Panc1 (cell line): ENCODE measurements at places on chromosomes 3 and 15. TPM values are rescaled to one million over a fixed set of nuclear protein-coding genes. Genes with fewer than 3 reads are reported as not detected.

- H3K36me3 ChIP-seq = no peaks in the 10 kb centered on the region
- H3K27ac ChIP-seq = no peak overlapping the region
- no peak overlapping the region for H3K4me3 ChIP-seq
- no peak for DNase-seq
- no peaks in the 10 kb centered on the region; the same call in 1 of the 2 replicates for H3K27me3 ChIP-seq
These were observed 353.3 kb upstream of the SUCLG2 start for GRCh38 chr3:68007621-68008226.

The ANKRD63 gene
- 0.72 TPM for total RNA-seq

The NANOGP8 gene
- total RNA-seq = not detected

DNA sequence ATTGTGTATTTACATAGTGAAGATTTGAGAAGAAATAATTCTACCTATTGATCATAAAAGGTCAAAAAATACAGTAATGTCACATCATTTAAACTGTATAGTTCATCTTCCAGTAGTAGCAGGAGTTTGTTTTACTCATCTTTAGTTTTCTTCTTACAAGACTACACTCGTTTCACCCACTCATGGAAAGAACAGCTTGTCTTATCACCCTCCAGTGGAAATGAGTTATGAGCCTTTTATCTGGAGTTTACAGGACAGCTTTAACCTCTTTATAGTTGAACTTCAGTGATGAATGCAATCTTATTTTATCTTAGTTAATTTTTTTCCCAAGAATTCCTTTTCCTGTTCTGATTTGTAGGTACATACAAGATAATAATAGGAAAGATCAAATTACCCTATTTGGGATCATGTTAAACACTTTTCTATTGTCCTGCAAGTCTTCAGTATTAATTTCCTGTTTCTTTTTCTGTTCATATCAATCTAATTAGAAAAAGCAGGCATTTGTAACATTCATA is 36.8 kb downstream of the RBMS3 start:
- no peak overlapping the region for H3K4me3 ChIP-seq
- H3K4me1 ChIP-seq = no peaks in the 10 kb centered on the region
- H3K36me3 ChIP-seq = no peaks in the 10 kb centered on the region
- no peak for DNase-seq
- H3K27me3 ChIP-seq = no peaks in the 10 kb centered on the region
- H3K27ac ChIP-seq = no peak overlapping the region

GRCh38 chr15:41970456-41970855 is 1.9 kb downstream of the EHD4 start:
- no peaks in the 10 kb centered on the region; the same call in 1 of the 2 replicates for H3K36me3 ChIP-seq
- no peak for DNase-seq
- H3K4me1 ChIP-seq = peaks cover 29% of the 10 kb centered on the region; the same call in 1 of the 2 replicates
- peak overlapping the region; percentile 85 for H3K4me3 ChIP-seq
- no peaks in the 10 kb centered on the region for H3K27me3 ChIP-seq

The AGTR1 gene
- 0.28 TPM for total RNA-seq

- no peaks in the 10 kb centered on the region for H3K27me3 ChIP-seq
- 0 out of 2 replicates have a peak, but pooled peaks cover 2% of the 10 kb centered on the region for H3K4me1 ChIP-seq
- no peaks in the 10 kb centered on the region for H3K36me3 ChIP-seq
- H3K27ac ChIP-seq = no peak overlapping the region
- DNase-seq = no peak
These were observed 11.9 kb upstream of the LRRC15 start for GRCh38 chr3:194381460-194381875.

The SEMA5B gene
- 1.2 TPM for total RNA-seq

The ITIH4 gene
- total RNA-seq = 1.5 TPM

DNA sequence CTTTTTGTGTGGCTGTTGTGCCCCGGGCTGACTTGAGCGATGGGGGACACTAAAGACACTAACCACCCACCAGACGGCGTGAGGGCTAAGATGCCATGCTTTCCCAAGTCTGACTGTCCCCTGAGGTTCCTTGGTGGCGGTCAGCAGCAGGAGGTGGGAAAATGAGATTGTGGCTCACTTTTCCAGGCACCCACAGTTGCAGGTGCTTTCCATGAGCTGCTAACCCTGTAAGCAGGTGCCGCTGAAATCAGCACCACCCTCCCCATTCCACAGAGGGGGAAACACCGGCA is 17.7 kb downstream of the PRR23E start:
- no peak overlapping the region for H3K27ac ChIP-seq
- no peaks in the 10 kb centered on the region for H3K36me3 ChIP-seq
- no peak overlapping the region for H3K4me3 ChIP-seq
- H3K27me3 ChIP-seq = peaks cover 12% of the 10 kb centered on the region
- no peaks in the 10 kb centered on the region for H3K4me1 ChIP-seq

The LRTM1 gene
- total RNA-seq = not detected

GRCh38 chr15:71301958-71302621 is 186.8 kb downstream of the THSD4 start:
- no peaks in the 10 kb centered on the region; the same call in 1 of the 2 replicates for H3K36me3 ChIP-seq
- H3K4me1 ChIP-seq = peaks cover 2% of the 10 kb centered on the region; the same call in 1 of the 2 replicates
- H3K27ac ChIP-seq = peak overlapping the region; percentile 1; the same call in 1 of the 2 replicates
- no peaks in the 10 kb centered on the region for H3K27me3 ChIP-seq
- no peak overlapping the region for H3K4me3 ChIP-seq

- no peaks in the 10 kb centered on the region for H3K27me3 ChIP-seq
- no peak for DNase-seq
- no peaks in the 10 kb centered on the region for H3K36me3 ChIP-seq
- no peak overlapping the region for H3K27ac ChIP-seq
- no peaks in the 10 kb centered on the region for H3K4me1 ChIP-seq
- H3K4me3 ChIP-seq = no peak overlapping the region
These were observed 25.8 kb upstream of the LRRFIP2 start for GRCh38 chr3:37200141-37200540.

DNA sequence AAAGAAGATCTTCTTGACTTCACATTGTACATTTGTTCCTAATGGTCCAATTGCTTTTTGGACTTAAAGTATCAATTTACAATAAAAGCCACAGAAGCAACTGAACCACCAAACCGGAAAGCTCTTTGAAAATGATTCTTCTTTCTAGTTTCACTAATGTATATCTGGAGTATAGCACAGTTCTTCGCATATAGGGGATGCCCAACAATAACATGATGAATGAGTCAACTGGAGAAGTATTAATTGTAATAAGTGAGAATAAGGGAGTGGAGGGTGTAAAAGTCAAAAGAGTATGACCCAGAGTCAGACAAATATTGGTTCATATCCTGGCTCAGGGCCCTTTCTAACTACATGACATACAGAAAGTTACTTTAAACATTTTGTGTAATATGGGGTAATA is 425.2 kb downstream of the ZBTB20 start:
- no peaks in the 10 kb centered on the region for H3K36me3 ChIP-seq
- no peak overlapping the region for H3K27ac ChIP-seq
- H3K4me1 ChIP-seq = no peaks in the 10 kb centered on the region
- no peak for DNase-seq
- H3K4me3 ChIP-seq = no peak overlapping the region

The STRIT1 gene
- total RNA-seq = not detected

- H3K27me3 ChIP-seq = no peaks in the 10 kb centered on the region
- H3K36me3 ChIP-seq = no peaks in the 10 kb centered on the region
- no peaks in the 10 kb centered on the region for H3K4me1 ChIP-seq
- no peak overlapping the region for H3K4me3 ChIP-seq
- DNase-seq = no peak
- no peak overlapping the region for H3K27ac ChIP-seq
These were observed 143.3 kb upstream of the GMNC start for GRCh38 chr3:191005790-191006189.

The PLSCR5 gene
- total RNA-seq = not detected

The SAMD7 gene
- total RNA-seq = not detected

- no peak for DNase-seq
- no peaks in the 10 kb centered on the region for H3K36me3 ChIP-seq
- H3K4me1 ChIP-seq = no peaks in the 10 kb centered on the region
- no peak overlapping the region for H3K4me3 ChIP-seq
These were observed 161.1 kb downstream of the CACNA2D3 start for GRCh38 chr3:54283470-54283869.

DNA sequence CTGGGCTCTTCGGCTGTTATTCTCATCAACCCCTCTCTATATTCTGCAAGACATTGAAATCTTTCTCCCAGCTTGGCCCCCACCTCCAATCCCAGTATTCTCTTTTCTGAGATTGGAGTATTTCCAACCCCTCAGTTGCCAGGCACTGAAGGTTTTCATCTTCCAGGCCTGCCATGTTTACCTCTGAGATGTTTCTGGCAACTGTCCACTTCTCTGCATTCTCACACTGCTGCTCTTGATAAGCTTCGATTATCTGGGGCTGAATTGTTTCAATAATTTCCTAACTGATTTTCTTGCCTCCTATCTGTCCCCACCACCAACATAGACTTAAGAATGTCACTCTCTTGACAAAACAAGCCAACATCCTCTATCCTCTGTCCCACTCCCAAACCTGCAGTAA is 1.4 kb upstream of the GPR156 start:
- DNase-seq = no peak
- H3K27me3 ChIP-seq = peaks cover 18% of the 10 kb centered on the region
- H3K36me3 ChIP-seq = no peaks in the 10 kb centered on the region
- peaks cover 3% of the 10 kb centered on the region; the same call in 1 of the 2 replicates for H3K4me1 ChIP-seq
- H3K27ac ChIP-seq = no peak overlapping the region

GRCh38 chr15:60760646-60761504 is 281.9 kb upstream of the ICE2 start:
- no peak overlapping the region for H3K4me3 ChIP-seq
- H3K27ac ChIP-seq = no peak overlapping the region
- peaks cover 4% of the 10 kb centered on the region for H3K27me3 ChIP-seq
- H3K4me1 ChIP-seq = no peaks in the 10 kb centered on the region
- no peaks in the 10 kb centered on the region for H3K36me3 ChIP-seq

DNA sequence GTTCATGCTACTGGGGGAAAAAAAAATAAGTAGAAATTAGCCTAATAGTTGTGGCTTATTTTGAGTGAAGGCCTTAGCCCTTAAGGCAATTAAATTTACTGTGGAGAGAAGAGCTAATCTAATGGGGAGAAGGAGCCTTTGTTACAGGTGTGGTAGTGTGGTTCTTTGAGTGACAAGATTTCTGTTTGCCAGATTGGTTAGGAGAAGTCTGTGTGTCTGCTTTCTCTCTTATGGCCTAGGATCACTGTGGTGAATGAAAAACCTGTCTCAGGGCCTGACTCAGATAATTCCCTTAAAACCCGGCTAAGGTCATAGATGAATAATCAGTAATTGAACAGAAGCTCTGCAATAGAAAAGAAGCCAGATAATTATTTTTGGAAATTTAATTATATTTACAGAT is 27.0 kb downstream of the OPA1 start:
- no peaks in the 10 kb centered on the region for H3K27me3 ChIP-seq
- H3K4me1 ChIP-seq = no peaks in the 10 kb centered on the region
- no peak overlapping the region for H3K27ac ChIP-seq

The IGF1R gene
- total RNA-seq = 77.1 TPM

DNA sequence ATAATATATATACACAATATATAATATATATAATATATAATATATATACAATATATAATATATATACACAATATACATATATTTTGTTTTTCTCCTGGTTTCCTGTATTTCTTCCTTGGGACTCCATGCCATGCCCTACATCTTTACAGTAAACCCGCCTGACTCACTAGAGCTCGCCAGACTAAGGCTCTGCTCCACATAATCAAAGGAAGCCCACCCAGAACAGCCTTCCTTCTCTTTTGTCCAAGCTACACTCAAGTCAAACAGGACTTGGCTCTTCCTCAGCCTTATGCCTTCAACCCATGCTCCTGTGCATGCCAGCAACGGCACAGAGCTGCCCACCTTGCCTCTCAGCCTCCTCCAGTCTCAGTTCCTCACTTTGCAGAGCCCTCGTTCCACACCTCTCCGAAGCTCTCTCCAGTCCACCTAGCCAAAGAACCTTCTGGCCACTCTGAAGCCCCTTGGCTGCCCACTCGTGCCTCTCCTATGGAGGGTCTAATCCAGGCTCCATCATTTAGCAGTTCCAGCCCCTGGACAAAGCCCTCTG is 109.1 kb downstream of the RFTN1 start:
- H3K27me3 ChIP-seq = no peaks in the 10 kb centered on the region
- H3K27ac ChIP-seq = no peak overlapping the region
- no peak for DNase-seq
- H3K4me3 ChIP-seq = no peak overlapping the region

The ARGFX gene
- not detected for total RNA-seq

DNA sequence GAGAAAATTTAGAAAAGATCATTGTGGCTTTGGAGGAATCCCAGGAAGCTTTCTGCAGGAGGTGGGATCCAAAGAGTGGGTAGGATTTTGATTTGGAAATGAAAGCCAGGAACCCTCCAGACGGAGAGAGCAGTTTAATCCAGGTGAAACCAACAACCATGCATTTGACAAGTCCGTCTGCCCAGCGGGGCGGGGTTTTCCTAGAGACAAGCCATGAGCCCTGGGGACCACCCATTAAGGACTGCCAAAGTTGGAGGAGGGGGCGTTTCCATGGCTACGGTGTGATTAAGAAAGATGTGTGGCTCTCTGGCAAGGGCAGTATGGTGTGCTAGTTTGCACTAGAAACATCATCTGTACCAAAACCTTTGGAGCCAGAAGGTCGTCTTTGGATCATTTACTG is 53.4 kb downstream of the SRGAP3 start:
- H3K4me1 ChIP-seq = no peaks in the 10 kb centered on the region
- no peak for DNase-seq
- no peak overlapping the region for H3K27ac ChIP-seq
- peaks cover 2% of the 10 kb centered on the region; the same call in 1 of the 2 replicates for H3K27me3 ChIP-seq
- H3K4me3 ChIP-seq = no peak overlapping the region

GRCh38 chr3:143265501-143266070 is 146.0 kb downstream of the CHST2 start:
- no peak for DNase-seq
- no peaks in the 10 kb centered on the region for H3K36me3 ChIP-seq
- H3K4me1 ChIP-seq = no peaks in the 10 kb centered on the region
- 0 out of 2 replicates have a peak, but pooled peaks cover 2% of the 10 kb centered on the region for H3K27me3 ChIP-seq

DNA sequence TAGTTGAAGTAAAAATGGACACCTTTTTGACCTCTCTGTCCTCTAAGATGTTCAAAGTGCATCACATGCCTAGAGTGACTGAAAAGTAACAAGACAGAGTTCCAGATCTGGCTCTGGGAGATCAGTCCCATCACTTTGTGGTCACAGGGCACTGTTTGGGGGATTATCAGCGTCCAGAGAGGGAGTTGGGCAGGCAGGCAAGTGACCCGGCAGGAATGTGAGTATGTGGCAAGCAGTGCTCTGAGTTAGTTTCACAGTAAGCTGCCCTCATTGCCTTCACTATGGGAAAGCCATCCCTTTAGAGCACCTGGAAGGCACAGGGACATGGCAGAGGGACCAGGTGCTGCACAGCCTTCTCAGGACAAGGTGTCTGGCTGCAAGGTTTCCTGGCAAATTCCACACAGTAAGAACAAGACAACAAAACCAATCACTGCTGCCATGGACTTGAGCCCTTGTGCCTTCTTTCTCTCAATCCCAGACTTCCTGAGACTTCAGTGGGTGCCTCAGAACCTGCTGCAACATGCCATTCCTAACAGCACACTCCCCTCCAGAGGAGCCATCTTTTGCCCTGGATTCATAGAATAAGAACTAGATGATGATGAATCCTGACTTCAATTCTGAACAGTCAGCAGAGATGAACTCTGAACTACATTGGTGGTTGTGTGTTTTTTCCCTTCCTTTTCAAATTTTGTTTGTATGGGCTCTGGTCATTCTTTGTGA is 55.2 kb downstream of the TIPARP start:
- no peaks in the 10 kb centered on the region for H3K36me3 ChIP-seq
- H3K4me1 ChIP-seq = no peaks in the 10 kb centered on the region
- no peaks in the 10 kb centered on the region for H3K27me3 ChIP-seq
- H3K27ac ChIP-seq = no peak overlapping the region
- DNase-seq = no peak
